AG09319 (cell line): ENCODE measurements at places on chromosomes 6 and 20.

- DNase-seq, result no peak
These were observed 221.3 kb downstream of the MOXD1 start for GRCh38 chr6:132179955-132180354.

DNA sequence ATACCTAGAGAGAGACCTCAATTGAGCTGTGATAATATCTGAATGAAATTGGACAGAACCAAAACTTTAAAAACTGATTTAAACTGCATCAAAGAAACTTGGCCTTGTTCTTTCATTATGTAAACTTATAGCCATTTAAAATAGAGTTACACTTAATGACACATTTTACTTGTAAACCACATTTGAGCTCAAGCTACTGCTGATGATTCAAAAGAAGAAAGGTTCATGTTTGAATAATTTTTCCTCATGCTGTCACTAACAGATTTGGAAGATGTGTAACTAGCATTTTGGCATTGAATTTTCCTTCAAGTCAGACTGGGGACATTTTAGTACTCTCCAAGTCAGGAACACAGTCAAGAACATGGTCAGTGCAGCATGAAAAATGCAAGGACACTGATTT is 26.9 kb downstream of the POPDC3 start:
- no peak for DNase-seq

DNA sequence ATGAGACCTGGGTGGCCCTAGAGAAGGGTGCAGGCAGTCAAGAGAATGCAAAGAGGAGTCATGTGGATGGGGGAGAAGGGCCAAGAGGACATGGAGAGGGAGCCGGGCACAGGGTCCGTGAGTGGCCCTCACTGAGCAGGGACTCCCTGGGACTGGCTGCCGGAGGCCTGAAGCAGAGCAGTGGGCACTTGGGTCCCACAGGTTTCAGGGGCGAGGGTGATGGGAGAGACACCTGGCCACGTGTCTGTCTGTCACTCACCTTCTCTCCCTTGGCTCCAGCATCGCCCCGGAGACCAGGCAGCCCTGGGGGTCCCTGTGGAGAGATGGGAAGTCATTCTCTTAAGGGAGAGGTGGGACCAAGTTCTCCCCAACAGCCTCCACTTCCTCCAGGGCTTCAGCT is 25.5 kb downstream of the COL11A2 start:
- no peak for DNase-seq

GRCh38 chr20:61120595-61121515 is 131.2 kb upstream of the CDH4 start:
- no peak for DNase-seq

DNA sequence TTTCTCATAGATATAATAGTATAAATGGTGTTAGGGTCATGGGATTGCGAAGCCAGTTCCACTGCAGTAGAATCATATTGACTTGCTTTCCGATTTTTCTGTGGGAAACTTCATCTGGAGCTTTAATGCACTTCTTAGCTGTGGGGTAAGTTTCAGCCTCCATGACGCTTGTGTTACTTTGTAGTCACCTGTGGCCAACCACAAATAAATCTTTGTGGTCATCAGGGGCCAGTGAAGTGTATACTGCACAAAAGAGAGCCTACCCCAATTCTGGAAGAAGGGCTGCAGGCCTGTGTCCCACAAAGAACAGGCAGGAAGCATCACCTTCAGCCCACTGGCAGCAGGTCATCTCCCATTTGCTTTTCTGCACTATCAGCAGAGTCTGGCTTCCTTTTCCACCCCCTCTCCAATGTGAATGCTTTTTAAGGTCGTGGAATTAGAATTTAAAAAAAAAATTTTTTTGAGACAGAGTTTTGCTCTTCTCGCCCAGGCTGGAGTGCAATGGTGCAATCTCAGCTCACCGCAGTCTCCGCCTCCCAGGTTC is 32.0 kb downstream of the MTHFD1L start:
- no peak for DNase-seq
